ENCODE measurements at places on chromosomes 5 and 9. TPM values are rescaled to one million over a fixed set of nuclear protein-coding genes. Genes with fewer than 3 reads are reported as not detected.

DNA sequence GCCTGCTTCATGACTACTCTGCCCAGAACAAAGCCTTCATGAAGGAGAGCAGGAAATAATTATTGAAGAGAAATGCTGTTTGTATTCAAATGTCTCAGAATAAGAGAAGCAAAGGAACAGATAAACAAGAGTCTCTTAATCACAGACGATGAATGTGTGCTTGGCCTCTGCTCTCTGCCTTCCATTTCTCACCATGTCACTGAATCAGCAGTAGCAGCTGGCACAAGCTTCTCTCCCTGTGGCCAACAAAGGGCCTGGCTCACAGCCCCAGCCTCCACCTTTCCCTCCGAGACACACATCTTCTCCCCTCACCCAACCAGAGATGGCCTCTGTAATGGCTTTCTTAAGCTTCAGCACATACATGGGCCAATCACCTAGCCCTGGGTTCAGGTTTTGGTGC lies 128.1 kb upstream of the SLIT3 start:
- DNase-seq: peak; percentile 42

GRCh38 chr9:105252405-105252756 lies 7.9 kb downstream of the SLC44A1 start:
- DNase-seq: no peak

- DNase-seq: no peak
Measured at GRCh38 chr5:112800891-112801290, 60.2 kb upstream of the SRP19 start.

DNA sequence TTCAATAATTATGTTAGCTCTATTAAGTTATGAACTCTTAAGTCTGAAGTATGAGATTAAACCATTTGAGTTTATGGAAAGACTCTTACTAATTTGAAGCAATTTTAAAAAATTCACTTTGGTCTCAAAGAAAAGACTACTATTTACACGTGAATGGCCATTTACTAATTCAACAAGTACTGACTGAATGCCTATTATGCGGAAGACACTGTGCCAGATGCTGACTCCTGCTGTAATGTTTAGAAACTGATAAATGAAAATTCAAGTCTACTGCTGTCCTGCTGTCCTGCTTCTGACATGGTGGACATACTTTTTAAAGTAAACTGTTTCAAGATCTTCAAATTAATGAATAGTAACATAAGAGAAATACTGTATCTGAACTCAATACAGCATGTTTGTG lies 116.2 kb downstream of the MPDZ start:
- no peak for DNase-seq

DNA sequence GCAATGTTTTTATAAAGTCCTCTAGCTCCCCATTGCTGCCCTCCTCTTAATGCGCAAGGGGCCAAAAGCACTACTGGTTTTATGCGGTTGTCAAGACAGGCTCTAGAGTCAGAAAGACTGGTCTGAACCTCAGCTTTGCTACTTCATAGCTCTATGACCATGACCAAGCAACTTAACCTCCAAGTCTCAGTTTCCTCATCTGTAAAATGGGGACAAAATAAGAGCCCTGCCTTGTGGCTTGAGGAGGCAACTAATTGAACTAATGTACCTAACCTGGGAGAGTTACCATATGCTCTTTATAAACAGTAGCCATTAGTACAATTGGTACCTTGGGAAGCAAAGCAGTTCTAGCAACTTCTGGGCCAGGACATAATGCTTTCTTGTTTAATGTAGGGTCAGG lies 36.5 kb downstream of the ANXA6 start:
- no peak for DNase-seq

DNA sequence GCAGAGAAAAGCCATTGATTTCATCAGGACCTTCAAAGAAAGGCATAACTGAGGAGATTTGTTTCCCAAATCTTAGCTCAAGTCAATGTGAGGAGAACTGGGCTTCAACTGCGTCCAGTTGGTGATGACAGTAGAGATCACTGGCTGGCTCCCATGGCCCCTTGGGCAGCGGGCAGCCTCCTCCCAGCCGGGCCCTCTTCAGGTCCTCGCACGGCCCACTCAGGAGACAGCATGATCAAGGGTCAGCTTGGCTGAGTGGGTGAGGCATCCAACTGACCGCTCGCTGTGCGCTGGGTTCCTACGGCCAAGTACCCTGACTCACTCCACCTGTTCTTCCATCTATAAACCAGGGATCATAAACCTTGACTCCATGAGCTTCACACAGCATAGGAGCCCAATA lies 274.0 kb downstream of the NSG2 start:
- DNase-seq: no peak

GRCh38 chr9:15469862-15470261 lies 40.9 kb downstream of the PSIP1 start:
- DNase-seq: no peak

- peak; percentile 54 for DNase-seq
Measured at GRCh38 chr9:16154521-16155078, 601.8 kb downstream of the CCDC171 start.

- peak; percentile 40 for DNase-seq
Measured at GRCh38 chr9:99023831-99024230, 80.1 kb downstream of the COL15A1 start.

DNA sequence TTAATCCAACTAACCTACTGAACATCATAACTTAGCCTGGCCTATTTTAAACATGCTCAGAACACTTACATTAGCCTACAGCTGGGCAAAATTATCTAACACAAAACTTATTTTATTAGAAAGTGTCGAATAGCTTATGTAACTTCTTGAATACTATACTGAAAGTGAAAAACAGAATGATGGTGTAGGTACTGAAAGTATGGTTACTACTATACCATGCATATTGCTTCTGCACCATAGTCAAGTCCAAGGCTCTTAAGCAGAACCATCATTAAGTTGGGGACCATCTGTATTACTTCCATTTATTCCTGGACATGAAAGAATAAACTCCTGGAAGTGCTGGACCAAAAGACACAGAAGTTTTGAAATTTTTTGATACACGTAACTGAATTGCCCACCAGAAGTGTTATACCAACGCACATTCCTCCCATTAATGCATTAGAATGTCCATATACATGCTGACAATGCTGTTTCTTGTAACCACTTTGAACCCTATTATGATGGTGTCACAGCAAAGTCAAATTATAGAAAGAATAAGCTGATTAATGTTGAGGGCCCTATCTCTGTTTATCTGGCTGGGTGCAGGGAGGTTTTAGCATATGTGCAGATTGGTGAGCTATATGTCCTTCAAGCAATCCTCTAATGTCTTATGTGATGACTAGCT lies 375.7 kb downstream of the ACTL7B start:
- DNase-seq: no peak

DNA sequence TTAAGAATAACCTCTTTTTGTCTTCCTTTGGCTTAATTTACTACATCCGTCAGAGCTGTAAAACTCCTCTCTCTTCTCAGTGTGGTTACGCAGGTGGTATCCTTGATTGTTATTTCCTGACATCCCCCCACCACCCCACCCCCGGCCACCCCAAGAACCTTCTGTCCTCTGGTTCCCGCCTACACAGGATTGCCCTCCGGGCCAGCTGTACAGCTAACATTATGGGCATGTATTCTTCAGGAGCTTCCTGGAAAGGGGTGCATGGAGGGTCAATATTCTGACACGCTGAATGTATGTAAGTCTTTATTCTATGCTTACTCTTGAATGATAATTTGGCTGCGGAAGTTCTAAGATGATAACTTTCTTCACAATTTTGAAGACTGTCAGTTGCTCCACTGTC lies 13.0 kb upstream of the ANP32B start:
- no peak for DNase-seq

GRCh38 chr5:2897276-2897961 lies 145.9 kb upstream of the IRX2 start:
- DNase-seq: no peak

DNA sequence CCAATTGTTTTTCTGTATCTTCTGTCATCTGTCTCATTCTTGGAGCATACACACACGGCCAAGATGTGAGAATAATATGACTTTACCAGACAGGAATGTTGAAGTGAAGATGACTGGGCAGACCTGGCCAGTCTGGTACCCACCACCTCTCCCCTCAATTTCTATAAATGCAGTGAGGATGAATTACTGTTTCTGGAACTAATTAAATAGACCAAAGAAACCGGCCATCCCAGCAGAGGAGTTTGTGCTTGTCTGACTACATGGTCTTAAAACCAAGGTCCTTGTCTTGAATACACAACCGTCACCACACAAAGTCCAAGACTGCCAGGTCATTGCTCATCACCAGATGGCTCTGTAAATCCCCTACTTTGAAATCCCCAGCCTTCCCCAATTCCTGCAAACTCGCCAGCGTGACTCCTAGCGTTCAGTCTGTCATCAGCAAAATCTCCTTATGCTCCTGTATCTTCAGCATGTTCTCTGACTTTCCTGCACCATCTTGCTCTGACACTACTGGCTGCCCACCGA lies 147.2 kb downstream of the PDE4D start:
- peak; percentile 92 for DNase-seq

- no peak for DNase-seq
Measured at GRCh38 chr9:95669253-95669652, 152.5 kb upstream of the PTCH1 start.

GRCh38 chr9:3775968-3776367 lies 250.2 kb upstream of the RFX3 start:
- DNase-seq: no peak

GRCh38 chr5:138351056-138351455 lies 1.4 kb upstream of the KDM3B start:
- DNase-seq: peak; percentile 60

GRCh38 chr9:33082128-33082527 lies 5.7 kb upstream of the SMU1 start:
- DNase-seq: no peak

DNA sequence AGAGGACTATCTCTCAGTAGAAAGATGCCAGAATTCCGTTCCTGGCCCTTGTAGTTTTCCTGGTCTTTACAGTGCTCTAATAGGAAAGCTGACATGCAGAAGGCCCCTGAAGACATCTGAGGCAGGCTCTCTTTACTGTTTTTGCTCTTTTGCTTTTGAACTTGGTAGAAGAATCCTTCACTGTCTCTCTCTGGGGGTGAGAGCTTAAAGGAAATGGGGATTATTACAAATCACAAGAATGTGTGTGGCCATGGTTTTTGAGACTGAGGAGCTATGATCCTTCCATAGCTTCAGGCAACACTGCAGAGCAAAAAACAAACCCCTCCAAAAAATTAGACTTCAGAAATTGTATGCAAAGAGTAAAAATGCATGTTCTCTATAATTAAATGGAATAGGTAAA lies 89.2 kb downstream of the PPIC start:
- no peak for DNase-seq

DNA sequence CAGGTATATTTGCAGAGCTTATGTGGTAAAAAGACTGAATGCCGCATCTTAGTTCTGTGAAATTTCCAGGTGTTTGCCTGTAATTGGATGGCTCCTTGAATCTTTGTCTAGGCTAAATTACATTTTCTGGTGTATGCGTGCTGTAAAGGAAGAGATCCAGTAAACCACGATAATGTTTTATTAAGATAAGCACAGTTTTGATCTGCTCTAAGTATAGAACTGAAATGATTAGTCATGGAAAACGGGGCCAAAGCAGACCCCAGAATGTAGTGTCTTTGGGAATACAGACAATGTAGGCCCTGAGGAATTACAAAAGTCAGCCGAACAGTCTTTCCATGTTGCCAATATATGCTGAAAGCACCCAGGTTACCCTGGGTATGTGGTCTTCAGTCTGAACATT lies 257.3 kb downstream of the FANCC start:
- no peak for DNase-seq

DNA sequence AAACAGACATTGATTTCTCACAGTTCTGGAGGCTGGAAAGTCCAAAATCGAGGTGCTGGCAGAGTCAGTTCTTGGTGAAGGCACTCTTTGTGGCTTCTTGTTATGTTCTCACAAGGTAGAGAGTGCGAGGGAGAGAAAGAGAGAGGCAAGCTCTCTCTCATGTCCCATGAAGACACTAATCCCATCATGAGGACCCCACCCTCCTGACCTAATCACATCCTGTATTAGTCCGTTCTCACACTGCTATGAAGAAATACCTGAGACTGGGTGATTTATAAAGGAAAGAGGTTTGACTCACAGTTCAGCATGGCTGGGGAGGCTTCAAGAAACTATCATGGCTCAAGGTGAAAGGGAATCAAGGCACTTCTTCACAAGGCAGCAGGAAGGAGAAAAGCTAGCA lies 5.7 kb upstream of the AMACR start:
- DNase-seq: no peak

- DNase-seq: no peak
Measured at GRCh38 chr5:95864944-95865504, 42.5 kb upstream of the GLRX start.

DNA sequence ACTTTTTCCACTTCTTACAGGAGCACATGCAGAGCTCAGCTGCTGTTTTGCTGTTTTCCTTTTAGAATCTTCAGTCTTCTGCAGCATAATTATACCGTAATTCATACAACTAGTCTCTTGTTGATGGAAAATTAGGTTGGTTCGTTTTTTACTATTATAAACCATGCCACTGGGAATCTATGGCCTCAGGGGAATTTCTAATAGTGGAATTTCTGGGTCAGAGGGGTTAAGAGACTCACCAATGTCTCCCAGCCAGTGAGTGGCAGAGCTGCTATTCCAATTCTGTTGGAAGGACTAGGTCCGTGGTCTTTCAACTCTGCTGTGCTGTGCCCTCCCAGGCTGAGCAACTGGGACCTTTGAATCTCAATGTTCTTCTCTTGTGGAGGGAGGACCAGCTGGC lies 282.5 kb downstream of the ZSWIM6 start:
- DNase-seq: peak; percentile 36

DNA sequence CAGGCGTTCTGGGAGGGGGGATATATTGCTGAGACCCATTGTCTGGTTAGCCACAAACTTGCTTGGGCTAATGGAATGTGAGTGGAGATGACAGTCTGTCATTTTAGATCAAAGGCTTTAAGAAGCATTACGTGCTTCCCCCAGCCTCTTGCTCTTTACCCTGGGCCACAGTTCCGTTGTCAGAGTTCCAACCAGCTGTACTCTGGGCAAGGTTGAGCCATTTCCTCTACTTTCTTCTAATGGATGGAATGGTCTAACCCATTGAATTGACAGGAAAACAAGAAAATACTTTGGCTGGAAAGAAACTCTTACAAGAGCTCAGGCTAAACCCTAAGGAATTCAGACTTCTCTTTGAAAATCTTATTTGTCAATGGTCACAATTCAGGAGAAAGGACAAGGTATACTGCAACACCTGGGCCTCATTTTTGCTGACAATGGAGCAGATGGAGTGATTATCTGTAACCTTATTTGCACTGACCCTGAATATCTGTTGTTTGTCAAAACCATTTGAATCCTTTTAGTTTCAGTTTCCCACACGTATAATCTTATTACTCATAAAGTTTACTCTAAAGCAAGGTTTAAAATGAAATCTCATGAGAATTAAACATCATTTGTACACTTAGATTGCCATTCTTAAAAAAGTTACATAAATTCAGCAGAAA lies 231.4 kb downstream of the PDE4D start:
- peak; percentile 82 for DNase-seq

GRCh38 chr9:129623331-129623730 lies 2.4 kb upstream of the C9orf50 start:
- DNase-seq: no peak

Gene ACSL6
- not detected for total RNA-seq

Gene DDX41
- 87.6 TPM for total RNA-seq

Gene DDX31
- 9.6 TPM for total RNA-seq

Gene MLANA
- total RNA-seq: not detected

Gene PPWD1
- 27.5 TPM for total RNA-seq

Gene SLC36A3
- total RNA-seq: not detected

Gene FSD1L
- 6.0 TPM for total RNA-seq

All from RPMI7951 (cell line).